ENCODE measurements at places on chromosomes 5 and 9.

DNA sequence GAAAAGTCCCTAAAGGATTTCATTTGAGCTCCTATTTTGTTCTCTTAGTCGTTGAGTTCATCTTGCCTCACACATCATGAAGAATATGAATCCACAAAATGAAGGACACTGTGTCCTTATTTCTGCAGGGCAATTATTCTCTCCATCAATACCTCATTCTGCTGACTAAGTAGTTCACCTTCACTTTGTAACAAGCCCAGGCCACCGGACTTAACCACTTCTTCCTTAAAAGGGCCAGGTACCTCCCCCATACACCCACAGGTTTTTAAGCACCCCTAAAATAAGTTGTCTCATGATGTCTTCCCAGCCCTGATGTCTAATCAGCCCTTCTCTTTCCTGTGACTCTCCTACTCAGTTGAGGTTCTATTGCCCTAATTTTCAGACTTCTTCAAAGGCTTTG lies 67.1 kb upstream of the PLPP6 start:
- DNase-seq, result no peak

DNA sequence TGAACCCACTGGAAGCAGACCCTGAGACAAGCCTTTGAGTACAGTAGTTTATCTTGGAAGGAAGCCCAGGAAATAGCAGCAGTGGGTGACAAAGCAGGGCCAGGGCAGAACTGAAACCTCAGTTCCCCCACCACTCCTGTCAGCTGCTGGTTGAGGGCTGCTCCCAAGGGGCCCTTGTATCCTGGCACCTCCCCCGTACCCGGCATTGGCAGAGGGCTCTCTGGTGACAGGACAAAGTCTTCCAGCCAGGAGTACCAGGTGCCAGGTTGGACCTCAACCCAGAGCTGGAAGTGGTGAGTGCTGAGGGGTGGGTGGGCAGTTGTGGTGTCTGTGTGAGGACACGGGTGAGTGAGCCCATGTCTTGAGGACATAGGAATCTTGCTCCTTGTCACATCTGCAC lies 123.3 kb downstream of the PHF2 start:
- DNase-seq, result no peak

- no peak for DNase-seq
Measured at GRCh38 chr5:17896605-17897004, 262.3 kb downstream of the TAF11L14 start.

GRCh38 chr9:125784286-125785049 lies 37.3 kb downstream of the PBX3 start:
- no peak for DNase-seq

GRCh38 chr9:134378901-134379338 lies 52.7 kb downstream of the RXRA start:
- DNase-seq, result no peak

GRCh38 chr5:95565280-95565920 lies 10.5 kb downstream of the ARSK start:
- DNase-seq, result no peak

- no peak for DNase-seq
Measured at GRCh38 chr5:100746730-100747129, 156.4 kb downstream of the ST8SIA4 start.

GRCh38 chr5:133533541-133533940 lies 78.8 kb downstream of the FSTL4 start:
- no peak for DNase-seq

DNA sequence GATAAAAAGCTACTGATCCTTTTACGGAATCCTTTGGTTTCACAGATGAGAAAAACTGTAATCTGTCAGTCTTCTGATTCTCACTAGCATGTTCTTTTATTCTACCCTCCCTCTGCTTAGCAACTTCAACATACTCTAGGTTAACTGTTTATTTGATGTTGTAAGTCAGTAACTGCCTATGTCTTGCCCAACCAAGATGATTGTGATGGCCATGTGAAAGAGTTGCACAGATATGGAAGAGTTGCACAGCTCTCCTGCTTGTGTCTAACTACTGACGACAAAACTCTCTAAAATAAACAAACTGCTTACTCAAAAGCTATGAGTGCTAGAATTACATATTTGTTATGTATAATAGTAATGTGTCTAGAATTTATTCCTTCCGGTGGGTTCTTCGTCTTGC lies 227.3 kb upstream of the DAB2 start:
- DNase-seq, result no peak

GRCh38 chr9:92377876-92378275 lies 26.5 kb downstream of the OGN start:
- no peak for DNase-seq

GRCh38 chr5:67244345-67244793 lies 47.8 kb upstream of the CD180 start:
- no peak for DNase-seq

DNA sequence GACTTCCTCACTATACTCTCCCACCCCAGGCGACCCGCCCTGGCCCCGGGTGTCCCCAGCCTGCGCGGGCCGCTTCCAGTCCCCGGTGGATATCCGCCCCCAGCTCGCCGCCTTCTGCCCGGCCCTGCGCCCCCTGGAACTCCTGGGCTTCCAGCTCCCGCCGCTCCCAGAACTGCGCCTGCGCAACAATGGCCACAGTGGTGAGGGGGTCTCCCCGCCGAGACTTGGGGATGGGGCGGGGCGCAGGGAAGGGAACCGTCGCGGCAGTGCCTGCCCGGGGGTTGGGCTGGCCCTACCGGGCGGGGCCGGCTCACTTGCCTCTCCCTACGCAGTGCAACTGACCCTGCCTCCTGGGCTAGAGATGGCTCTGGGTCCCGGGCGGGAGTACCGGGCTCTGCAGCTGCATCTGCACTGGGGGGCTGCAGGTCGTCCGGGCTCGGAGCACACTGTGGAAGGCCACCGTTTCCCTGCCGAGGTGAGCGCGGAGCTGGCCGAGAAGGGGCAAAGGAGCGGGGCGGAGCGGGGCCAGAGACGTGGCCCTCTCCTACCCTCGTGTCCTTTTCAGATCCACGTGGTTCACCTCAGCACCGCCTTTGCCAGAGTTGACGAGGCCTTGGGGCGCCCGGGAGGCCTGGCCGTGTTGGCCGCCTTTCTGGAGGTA lies 2.1 kb downstream of the CA9 start:
- no peak for DNase-seq

- DNase-seq, result no peak
Measured at GRCh38 chr5:33877449-33877848, 14.3 kb downstream of the ADAMTS12 start.

DNA sequence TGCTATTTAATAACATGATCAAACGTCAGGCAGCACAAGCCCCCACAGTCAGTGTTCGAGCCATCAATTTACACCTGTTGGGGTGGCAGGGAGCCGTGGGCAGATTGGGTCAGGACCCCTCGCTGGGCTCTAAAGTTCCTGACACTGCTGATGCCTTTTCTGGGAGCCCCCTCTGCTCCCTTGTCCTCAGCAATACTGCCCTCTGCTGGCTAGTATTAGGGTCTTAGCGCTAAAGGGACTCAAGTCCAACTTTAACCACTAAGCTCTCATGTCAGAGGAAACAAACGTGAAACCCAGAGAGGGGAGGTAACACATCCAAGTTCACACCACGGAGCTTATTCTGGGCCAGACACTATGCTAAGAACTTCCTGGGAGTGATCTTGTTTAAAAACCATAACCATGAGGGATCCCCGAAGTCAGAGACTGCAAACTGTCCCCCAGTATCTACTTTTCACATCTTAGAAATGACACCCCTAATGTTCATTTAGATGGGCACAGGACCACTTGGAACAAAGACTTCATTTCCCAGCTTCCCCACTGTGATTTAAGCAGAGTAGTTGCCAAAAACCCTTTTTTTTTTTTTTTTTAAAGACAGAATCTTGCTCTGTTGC lies 20.4 kb downstream of the ANKS6 start:
- no peak for DNase-seq

GRCh38 chr9:81861644-81862043 lies 66.6 kb upstream of the SPATA31D4 start:
- DNase-seq, result no peak

DNA sequence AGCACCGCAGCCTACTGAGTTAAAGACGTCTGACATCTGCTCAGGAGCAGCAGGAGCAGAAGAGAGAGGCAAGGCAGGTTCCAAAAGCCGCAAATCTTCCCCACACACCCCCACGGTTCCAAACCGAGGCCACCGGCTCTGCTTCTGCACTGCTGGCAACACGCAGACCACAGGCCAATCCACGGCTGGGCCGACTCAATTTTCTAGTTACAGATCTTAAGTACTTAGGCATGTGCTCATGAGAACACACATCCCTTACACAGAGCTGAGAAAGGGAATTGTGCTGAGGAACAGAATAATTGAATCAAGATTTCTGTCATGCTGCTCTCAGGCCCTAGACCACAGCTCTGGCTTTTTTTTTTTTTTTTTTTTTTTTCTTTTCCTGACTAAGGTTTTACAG lies 32.6 kb downstream of the PAX5 start:
- no peak for DNase-seq

All from activated T-helper 9 cell treated with anti-CD3 and anti-CD28 coated beads, Interleukin-2, amount 50 U/mL, for 16 hours (primary cell).